COR-L47 (cell line): ENCODE measurements at places on chromosomes 16 and 17.

GRCh38 chr17:68509141-68510057 lies 2.8 kb upstream of the PRKAR1A start:
- no peak for DNase-seq

- DNase-seq, result peak; percentile 54
Observed at GRCh38 chr16:70454222-70455034, at the start of gene FCSK. Gene FCSK, plus strand, starts transcription at chr16:70454595. Its CDS starts 8,596 bp downstream, at chr16:70463191.

- no peak for DNase-seq
Observed at GRCh38 chr16:11392041-11392581, 46.9 kb downstream of the RMI2 start.

DNA sequence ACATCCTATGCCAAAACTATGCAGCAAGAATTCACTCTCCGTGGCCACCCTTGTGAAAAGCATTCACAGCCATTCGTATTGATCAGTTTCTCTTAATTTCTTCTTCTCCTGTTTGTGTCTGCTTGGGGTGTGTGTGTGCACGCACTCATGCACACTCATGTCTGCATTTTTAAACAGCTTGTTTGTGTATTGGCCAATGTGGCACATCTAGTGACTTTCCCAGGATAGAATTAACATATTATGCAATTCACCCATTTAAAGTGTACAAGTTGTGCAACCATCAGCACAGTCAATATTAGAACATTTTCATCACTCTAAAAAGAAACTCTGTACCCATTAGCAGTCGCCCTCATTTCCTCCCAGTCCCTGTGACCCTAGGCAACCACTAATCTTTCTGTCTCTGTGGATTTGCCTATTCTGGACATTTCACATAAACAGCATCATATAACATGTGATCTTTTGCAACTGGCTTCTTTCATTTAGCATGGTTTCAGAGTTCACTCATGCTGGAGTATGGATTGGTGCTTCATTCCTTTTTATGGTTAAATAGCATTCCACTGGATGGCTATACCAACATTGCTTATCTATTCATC lies 20.1 kb downstream of the IRX3 start:
- DNase-seq, result no peak

- DNase-seq, result no peak
Observed at GRCh38 chr17:19288453-19288852, 51.3 kb downstream of the EPN2 start.

DNA sequence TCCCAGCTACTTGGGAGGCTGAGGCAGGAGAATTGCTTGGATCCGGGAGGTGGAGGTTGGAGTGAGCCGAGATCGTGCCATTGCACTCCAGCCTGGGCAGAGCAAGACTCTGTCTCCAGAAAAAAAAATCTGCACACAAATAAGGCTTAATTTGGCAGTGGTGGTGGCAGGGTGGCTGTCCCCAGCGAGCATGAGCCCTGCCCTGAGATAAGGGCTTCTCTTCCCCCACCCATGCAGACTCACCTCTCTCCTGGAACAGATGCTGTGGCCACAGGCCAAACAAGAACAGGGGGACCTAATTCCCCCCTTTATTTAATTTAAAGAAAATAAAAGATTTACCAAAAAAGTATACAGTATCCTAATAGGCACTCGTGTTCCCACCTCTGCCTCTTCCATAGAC lies 157.2 kb downstream of the RAB11FIP4 start:
- no peak for DNase-seq

- DNase-seq, result no peak
Observed at GRCh38 chr17:43572368-43572980, 26.3 kb upstream of the ETV4 start.

GRCh38 chr17:65324611-65325342 lies 187.6 kb downstream of the RGS9 start:
- DNase-seq, result no peak

GRCh38 chr17:68255731-68256538 lies 8.1 kb downstream of the AMZ2 start:
- no peak for DNase-seq

GRCh38 chr17:8946476-8946875 lies 19.0 kb downstream of the PIK3R5 start:
- DNase-seq, result no peak

GRCh38 chr17:27586203-27586721 lies 44.7 kb upstream of the LGALS9 start:
- DNase-seq, result no peak

DNA sequence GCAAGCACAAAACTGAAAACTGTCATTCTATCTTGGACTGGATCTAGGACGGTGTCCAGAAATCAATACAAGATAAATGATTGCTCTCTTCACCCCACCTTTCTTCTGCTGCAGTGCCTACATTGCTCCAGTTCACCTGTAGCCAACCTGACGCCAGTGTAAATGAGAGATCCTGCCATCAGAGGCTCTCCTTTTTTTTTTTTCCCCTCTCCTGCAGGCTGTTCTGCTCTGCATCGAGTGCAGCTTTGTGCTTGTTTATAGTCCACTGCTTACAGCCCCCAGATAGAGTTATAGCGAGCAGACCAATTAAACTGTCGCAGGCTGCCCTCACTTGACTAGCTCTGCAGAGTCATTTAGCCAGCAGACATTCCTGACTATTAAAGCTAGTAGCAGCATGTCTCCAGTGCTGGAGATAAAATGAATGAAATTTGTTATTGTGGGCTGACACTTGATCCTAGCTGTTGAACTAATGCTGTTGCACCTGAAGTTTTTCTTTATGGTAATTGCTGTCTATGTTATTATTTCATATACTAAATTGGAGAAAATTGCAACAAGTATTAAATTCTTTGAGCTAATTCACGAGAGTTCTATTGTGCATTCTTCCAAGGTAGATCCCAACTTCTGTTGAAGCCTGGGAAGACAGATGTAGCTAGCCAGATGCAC lies 257.1 kb downstream of the FTO start:
- DNase-seq, result no peak

DNA sequence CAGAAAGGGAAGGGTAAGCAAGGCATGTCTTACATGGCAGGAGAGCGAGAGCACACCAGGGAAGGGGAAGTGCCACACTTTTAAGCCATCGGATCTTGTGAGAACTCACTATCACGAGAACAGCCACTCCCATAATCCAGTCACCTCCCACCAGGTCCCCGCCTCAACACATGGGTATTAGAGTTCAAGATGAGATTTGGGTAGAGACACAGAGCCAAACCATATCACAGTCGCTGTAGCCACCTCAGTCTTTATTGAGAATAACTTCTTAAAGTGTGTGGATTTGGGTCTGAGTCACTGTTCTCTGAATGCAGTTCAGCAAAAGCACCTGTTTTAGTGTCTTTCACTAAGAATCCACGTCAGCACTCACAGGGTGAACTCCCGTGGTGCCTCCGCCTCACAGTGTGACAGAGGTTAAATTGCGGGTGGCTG lies 195.2 kb upstream of the CHMP6 start:
- DNase-seq, result no peak

GRCh38 chr16:81639931-81640680 lies 139.0 kb upstream of the PLCG2 start:
- DNase-seq, result no peak

DNA sequence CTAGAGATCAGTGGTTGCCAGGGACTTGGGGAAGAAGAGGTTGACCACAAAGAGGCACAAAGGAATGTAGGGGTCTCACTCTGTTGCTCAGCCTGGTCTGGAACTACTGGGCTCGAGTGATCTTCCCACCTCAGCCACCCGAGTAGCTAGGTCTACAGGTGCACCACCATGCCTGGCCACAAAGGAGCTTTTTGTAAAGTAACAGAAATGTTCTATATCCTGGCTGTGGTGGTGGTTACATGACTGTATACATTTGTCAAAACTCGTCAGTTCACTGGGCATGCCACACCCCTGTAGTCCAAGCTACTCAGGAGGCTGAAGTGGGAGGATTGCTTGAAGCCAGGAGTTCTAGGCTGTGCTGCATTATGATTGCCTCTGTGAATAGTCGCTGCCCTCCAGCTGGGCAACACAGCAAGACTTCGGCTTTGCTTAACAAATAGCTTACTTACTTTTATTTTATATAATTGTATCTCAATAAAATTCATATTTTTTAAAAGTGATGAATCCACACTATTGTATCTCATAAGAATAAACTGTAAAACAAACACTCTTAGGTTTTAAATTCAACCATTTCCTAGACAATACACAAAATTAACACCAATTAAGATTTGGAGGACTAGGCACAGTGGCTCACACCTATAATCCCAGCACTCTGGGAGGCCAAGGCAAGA lies 5.0 kb downstream of the SKA2 start:
- no peak for DNase-seq

DNA sequence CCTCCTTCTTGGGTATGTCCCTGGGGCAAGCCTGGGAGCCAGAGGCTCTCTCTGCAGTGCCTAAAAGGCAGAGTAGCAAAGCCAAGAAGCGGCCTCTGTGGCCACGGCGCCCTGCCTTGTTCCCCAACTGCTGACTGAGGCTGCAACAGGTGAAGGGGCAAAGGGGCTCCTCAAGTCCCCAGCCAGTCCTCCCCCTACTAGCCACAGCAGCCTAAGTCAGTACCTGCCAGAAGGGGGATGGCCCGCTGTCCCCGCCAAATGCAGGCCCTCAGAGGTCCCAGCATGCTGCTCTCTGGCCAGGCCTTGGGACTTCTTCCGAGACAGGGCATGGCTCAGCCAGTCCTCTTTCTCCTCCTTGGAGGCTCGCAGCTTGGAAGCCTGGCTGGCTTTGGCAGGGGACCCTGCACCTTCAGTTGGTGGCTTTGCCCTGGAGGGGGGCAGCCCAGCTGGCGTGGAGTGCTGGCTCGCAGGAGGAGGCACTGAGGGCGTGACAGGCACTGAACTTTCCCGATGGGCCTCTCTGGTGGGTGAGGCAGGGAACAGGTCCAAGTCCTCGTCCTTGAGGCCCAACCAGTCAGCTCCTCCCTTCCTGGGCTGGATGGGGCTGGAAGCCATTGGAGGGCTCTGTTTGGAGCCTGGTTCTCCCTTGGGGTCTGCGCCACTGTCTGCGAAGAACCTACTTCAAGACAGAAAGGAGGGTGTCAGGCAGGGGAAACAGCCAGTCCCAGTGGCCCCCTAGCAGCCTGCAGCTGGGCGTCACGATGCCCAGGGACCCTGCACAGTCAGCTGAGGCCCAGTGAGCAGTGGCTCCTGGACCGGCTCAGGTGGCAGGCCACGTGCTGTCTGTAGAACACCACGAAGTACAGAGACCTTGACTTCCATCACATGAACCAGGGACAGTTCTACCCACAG lies 17.6 kb downstream of the FBF1 start:
- no peak for DNase-seq

- DNase-seq, result no peak
Observed at GRCh38 chr17:33527290-33527689, 234.2 kb upstream of the ASIC2 start.

DNA sequence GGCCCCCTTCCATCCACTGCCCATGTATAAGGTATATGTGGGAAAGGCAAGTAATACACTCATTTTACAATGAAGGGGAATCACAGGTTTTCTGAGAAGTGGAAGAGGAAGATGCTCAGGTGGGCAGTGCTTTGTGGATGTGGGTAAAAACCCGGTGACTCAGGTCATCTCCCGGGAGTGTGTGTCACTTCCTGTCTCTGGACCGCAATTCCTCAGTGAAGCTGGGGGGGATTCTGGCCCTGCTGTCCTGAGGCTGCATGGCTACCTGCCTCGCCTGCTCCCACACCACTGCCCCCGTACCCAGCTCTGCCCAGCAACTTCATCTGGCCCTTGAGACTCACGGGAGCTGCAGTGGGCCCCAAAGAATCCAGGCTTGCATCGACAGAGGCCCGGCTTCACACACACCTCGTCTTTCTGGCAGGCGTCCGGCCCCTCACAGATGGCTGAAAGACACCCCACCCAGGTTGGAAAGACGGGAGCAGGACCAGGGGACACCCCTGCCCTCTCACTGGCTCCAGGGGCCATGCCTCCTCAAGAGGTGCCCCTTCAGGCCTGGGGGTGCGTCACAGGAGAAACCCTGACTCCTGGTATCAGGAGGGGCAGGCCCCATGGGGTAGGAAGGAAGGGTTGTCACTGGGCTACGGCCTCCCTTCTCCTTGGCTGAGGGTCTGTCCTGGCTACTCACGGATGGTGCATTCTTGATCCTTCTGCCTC lies 882 bp downstream of the SCARF1 start:
- DNase-seq, result no peak

- no peak for DNase-seq
Observed at GRCh38 chr17:77708049-77708448, 250.5 kb upstream of the TNRC6C start.

GRCh38 chr16:307691-308312 lies 24.8 kb downstream of the PDIA2 start:
- DNase-seq, result no peak

- no peak for DNase-seq
Observed at GRCh38 chr16:16867973-16868372, 489.0 kb downstream of the NPIPA7 start.

- no peak for DNase-seq
Observed at GRCh38 chr17:31462261-31462660, 70.8 kb downstream of the RAB11FIP4 start.

- no peak for DNase-seq
Observed at GRCh38 chr17:78652024-78652423, 74.8 kb upstream of the DNAH17 start.

- no peak for DNase-seq
Observed at GRCh38 chr17:16135461-16135860, 79.9 kb downstream of the NCOR1 start.

DNA sequence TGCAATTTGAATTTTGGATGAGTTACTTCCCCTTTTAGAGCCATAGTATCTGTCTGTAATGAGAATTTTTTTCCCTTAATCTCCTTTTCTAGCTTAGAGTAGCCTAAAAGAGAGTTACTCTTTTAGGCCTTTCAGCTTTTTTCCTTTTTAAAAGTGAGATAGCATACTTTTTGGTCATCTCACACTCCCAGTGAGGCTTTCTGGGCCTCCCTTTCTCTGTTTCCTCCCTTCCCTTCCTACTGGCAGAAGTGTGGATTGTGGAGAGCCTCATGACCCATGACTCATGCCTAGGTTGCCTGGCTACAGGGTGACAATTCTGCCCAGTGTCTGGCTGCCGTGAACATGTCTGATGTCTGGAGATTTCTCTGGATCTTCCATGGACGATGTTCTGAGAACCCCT lies 15.2 kb downstream of the KRT23 start:
- no peak for DNase-seq

DNA sequence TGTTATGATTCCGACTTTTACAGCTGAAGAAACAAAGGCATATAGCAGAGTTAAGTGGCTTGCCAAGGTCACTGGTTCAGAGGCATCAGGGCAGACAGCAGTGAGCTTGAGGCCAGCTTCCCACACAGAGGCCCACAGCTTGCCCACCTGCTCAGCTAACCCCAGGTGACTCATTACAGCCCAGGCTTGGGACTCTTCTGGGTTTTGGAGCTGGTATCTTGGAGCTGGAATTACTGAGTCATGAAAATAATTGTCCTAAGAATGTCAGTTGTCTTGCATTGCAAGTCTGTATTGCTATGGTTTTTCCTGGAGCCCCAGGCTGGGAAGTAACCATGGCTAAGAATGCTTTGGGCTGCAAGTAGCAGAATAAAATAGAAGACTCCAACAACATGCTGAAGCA lies 32.4 kb upstream of the IRX3 start:
- no peak for DNase-seq
